NCI-H1048 (cell line): ENCODE measurements at places on chromosomes 11 and 22.

- DNase-seq: no peak
These were observed 6.1 kb upstream of the RFPL2 start for GRCh38 chr22:32211011-32211410.

DNA sequence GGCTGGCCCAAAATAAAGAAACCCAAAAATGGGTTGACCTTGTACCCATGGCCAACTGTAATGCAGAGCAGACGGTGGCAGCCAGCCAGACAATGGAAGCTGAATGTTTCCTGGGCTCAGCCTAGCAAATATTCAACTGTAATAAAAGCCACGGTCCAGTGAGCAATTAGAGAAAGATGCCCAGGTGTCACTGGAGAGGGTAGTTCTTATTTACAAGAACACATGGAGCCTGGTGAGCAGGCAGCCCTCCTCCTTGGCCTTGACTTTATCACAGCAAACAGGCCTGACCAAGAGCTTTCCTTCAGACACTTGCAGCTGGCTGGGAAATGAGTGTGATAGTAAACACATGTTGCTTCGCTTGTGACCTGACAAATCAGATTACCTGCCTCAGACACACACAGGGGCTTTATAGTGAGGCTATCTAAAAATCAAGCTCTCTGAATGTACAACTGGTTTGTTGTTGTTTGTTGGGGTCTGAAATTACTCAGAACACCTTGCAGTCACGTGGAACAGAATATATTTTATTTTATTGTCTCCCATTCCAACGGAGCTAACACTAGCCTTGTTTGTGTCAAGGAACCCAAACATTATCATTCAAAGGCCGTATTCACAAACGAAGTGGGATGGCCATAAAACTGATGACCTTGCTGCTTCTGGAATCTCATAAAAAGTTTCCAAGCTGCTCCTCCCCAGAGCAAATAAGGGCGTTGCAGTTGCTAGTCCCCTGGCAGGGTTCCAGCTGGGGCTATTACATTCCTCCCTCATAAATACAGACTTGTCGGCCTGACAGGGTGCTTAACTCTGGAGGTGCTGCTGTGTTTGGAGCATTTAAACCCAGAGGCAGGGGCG lies 161.1 kb downstream of the BBOX1 start:
- peak; percentile 78 for DNase-seq

GRCh38 chr11:75145196-75145971 lies 5.5 kb upstream of the SLCO2B1 start:
- no peak for DNase-seq

DNA sequence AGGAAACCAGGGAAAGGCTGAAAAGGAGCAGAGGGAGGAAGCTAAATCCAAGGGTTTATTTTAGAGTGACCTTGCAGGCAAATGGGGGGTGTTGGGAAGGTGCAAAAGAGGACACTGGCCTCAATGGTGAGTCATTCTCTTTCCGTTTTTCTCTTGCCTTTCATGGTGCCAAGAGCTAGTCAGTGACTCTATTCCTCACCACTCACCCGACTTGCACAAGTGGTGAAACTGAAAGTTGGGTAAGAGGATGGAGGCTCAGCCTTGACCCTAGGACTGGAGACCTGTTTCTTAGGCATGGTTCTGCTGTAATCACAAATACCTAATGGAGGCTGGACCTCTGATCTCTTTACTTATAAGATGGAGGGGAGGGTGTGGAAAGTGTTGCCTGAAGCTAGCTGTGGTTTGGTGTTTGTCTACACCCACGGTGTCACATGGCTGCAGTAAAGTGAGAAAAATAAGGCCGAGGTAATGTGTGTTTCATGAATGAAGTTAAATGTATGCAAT lies 67.3 kb upstream of the CREB3L1 start:
- DNase-seq: no peak

- DNase-seq: no peak
These were observed 8.0 kb downstream of the ALDH3B1 start for GRCh38 chr11:68017980-68018729.

- no peak for DNase-seq
These were observed 10.3 kb upstream of the CYB5R2 start for GRCh38 chr11:7683571-7683970.

- DNase-seq: no peak
These were observed 1.2 kb upstream of the PLA2G3 start for GRCh38 chr22:31141551-31141950.

GRCh38 chr11:30741039-30741550 lies 154.9 kb upstream of the MPPED2 start:
- no peak for DNase-seq

- DNase-seq: no peak
These were observed 16.8 kb upstream of the OSBPL5 start for GRCh38 chr11:3181725-3182461.

DNA sequence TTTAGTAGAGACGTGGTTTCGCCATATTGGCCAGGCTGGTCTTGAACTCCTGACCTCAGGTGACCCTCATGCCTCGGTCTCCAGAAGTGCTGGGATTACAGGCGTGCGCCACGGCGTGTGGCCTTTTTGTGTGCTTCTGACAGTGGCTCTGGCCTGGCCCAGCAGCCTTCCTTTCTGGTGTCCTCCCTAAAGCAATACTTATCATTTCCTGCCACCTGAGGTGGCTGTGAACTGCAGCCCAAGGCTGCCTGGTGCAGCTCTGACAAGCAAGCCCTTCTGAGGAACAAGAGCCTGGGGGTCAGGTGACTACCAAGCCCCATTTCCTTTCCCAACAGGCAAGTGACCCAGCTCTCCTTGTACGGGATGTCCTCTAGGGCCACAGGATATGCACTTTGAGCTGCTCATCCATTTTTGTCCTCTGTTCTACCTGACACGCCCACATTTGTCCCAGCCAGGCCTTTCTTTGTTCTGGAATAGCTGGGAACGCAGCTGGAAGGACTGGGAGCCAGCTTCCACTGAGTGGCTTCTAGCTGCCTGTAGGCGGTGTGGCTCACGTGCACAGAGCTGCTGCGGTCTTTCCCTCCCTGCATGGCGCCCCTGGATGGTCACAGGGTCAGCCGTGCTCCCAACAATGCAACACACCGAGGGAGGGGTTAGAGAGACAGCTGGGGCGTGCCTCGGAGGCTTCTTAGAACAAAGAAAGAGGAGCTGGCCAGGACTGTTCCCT lies 12.3 kb upstream of the BID start:
- no peak for DNase-seq

DNA sequence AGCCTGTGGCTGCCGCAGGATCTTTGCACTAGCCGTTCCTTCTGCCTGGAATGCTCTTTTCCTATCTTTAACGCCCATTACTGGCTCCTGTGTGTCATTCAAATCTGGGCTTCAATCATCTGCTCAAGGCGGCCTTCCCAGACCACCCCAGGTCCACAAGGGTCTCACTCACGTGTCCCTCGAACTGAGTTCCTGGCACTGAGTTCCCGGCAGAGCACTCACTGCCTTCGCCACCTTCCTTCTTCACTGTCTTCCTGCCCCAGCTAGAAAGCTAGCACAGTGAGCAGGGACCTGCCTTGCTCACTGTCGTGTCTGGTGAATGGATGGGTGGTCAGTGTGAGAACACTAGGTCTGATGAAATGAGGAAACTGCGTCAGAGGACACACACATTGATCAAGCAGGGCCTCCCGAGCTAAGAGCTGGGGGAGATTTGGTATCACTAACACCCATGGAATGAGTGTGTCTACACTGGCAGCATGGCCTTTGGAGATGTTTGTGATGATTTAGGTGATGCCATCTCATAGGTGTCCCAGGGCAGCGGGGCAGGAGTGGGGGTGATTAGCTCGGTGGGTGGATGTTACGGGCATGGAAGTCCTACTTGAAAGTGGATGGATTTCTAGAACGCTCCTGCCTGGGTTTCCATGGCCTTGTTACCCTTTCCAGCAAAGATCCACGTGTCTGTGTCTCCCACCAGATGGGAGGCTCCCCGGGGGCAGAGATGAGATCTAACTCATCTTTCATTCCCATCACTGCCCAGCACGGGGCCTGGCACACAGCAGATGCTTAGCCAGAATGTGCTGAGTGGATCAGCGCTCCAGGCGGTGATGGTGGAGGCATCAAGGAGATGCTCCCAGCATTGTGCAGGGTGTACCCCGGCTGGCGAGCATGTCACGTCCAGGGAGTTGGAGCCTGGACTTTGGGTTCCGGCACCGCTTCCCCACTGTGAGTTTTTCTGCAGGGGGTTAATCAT lies 64.5 kb downstream of the SHISAL1 start:
- no peak for DNase-seq

DNA sequence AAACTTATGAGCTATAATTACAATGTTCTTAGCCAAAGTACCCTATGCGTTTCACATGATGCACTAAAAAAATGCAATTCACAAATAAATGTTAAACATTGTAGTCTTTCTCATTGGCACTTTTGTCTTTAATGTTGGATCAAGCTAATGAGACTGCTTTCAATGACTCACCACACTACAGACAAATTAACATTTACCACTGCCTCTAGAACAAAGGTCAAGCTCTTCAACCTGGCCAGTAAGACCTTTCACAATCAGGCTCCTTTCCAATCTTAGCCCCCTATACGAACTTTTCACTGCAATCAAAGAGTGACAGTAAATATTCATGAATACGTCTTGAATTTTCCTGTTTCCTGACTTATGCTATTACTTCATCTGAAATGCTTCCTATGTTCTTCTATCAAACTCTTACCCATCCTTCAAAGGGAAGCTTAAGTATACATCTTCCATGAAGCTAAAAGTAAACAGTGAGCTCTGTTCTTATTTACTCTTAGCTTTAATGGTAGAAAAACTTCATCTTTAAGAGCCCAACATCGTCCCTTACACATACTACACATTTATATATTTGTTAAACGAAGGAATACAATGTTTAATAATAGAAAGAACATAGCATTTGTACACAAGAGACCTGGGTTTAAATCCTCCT lies 326.6 kb upstream of the PITPNB start:
- no peak for DNase-seq

GRCh38 chr22:28018461-28018927 lies 99.4 kb upstream of the PITPNB start:
- DNase-seq: no peak

DNA sequence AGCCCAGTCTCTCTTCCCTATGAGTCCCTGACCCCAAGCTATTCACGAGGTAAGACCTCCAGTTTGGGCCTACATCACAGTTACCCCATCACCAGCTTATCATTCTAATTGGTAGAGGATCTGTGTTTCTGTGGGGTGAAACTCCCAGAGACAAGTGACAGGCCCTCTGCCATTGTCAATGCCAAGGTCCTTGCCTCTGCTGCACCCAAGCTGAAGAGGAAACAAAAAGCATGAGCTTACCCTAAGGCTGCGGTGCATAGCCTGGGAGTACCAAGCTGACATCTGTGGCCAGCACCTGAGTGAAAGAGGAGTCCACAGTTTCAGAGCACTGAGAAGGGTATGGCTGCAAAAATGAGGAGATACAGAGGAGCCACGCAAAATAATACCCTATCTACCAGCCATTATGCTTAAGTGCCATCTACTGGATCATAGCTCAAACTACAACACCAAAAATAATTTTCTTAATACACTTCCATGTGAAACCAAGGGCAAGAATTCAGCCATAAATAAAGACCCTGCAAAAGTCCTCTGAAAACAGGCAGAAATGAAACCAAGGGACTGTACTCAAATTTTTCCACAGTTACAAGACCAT lies 62.3 kb upstream of the ANO5 start:
- DNase-seq: no peak

DNA sequence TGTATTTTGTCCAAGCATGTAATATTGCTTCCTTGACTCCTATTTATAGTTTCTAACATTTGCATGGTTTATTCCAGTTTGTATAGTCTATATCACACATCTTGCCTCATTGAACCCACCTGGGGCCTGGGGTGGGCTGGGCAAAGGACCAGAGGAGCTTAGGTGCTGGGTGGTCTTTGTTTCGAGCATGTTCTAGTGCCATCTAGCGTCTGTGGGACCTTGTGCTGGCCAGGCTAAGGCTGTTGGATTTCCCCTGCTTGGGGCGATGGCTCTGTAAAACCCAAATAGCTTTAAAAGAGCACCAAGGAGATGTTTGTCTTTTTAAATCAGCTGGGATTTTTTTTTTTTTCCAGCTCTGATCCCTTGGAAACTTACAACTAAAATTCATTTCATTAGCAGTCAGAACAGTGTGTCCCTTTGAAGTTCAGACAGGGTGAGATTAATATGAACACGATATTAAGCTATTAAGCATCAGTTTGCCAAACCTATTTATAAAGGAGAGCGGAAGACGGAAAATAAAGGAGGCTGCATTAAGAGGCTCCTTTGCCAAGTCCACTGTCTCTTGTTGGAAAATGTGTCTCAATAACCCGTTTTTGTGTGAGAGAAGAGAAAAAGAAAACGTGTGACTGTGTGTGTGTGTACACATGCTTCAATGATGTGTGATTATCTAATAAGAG lies 157.4 kb downstream of the COMMD9 start:
- no peak for DNase-seq

GRCh38 chr11:95500466-95500865 lies 269.5 kb upstream of the SESN3 start:
- no peak for DNase-seq

- no peak for DNase-seq
These were observed 74.7 kb downstream of the PDE2A start for GRCh38 chr11:72599325-72600117.

DNA sequence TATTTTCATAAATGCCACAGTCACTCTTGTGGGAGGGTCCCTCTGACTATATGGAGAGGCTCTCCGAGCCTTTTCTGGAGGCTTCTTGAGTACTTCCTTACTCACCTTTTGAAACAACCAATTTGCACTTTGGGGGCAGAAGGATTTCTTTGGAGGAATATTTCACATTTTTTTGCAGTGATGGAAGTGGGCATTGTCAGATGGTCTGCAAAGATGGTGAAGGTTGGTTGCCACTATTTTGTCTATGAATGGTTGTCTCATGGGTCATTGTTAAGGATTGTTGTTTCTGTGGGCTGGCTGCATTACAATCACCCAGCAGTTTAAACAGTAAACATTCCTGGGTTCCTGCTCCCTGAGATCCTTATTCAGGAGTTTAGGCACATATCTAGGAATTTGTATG lies 388.2 kb downstream of the TMEM135 start:
- DNase-seq: no peak

DNA sequence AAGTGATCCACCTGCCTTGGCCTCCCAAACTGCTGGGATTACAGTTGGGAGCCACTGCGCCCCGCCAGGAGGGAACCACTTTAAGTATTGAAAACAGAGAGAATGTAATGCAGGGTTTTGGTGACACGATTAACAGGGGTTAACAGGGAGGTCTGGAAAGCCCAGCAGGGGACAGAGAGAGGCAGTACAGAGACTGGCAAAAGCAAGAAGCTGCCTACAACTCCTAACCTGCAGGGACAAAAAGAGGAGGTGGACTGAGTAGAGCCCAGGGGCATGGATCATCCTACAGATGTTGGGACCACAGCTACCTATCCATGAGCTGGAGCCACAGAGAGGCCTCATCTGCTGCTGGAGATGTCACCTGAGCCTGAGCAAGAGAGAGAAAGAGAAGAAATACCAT lies 1.7 kb upstream of the SPINDOC start:
- DNase-seq: no peak
